ENCODE measurements at places on chromosomes 12 and 14.

DNA sequence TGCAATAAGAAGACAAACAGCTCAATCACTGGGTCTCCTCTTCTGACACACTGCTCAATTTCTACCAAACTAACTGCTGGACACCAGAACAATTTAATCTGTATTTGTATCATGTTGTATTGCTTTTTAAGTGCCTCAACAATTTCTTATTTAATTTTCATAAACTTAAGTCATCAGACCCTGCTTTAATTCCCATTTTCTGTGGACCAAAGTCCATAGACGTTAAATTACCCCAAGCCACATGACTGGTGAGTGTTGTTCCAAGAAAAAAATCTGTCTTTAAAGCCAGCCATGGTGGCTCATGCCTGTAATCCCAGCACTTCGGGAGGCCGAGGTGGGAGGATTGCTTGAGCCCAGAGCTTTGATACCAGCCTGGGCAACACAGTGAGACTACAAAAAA is 8.7 kb downstream of the HOMEZ start:
- no peak for DNase-seq

DNA sequence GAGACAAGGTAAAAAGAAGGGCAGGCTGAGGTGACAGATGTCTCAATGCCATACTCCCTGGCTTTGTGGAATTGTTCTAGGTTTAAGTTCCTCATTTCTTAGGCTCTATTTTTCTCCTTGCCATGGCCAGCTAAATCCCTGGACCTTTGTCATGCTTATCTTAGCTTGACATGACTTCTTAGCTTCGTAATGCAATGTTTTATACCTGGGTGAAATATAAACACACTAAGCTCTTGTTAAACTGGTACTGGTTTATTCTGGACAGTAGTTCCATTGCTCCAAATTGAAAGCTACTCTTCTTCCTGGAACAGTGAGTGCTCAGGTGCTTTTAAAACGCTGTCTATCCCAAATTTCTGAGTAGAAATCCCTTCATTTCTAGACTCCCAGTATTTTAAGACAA is 17.4 kb upstream of the ARHGAP5 start:
- DNase-seq, result no peak

DNA sequence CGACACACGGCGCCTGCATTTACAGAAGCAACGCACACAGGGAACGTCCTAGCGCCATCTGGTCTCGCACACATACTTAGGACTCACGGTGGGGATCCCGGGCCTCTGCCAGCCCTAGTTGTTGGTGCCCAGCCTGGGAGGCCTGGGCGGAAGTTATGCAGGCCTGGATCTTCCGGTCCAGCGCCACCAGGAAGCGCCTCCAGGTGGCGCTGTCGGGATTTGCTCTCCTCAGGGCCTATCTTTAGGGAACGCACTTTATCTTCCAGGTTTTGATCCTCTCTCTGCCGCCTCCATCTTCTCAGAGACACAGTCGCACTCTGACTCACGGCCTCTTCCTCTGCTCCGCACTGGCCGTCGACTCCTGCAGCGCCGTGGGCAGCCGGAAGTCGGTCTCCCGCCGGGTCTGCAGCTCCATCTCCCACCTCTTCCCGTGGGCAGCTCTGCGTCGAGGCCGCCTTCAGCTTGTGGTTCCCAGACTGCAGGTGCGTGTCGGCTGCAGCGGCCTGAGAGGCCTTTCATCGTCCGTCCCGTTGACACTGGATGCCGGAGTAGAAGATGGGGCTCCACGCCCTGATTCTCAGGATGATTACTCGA is 760.4 kb downstream of the TMEM121 start:
- peak; percentile 33 for DNase-seq

- DNase-seq, result no peak
Observed at GRCh38 chr12:101051151-101051550, 158.9 kb downstream of the SLC5A8 start.

GRCh38 chr12:32483499-32483898 is 84.1 kb downstream of the FGD4 start:
- DNase-seq, result peak; percentile 82

GRCh38 chr14:31505411-31505810 is 17.6 kb upstream of the GPR33 start:
- no peak for DNase-seq

GRCh38 chr12:48768147-48768546 is 20.7 kb downstream of the ADCY6 start:
- no peak for DNase-seq

Data from suppressor macrophage (primary cell).